Cortex of kidney (tissue), 1 donor: ENCODE measurements at places on chromosomes 16 and 17.

DNA sequence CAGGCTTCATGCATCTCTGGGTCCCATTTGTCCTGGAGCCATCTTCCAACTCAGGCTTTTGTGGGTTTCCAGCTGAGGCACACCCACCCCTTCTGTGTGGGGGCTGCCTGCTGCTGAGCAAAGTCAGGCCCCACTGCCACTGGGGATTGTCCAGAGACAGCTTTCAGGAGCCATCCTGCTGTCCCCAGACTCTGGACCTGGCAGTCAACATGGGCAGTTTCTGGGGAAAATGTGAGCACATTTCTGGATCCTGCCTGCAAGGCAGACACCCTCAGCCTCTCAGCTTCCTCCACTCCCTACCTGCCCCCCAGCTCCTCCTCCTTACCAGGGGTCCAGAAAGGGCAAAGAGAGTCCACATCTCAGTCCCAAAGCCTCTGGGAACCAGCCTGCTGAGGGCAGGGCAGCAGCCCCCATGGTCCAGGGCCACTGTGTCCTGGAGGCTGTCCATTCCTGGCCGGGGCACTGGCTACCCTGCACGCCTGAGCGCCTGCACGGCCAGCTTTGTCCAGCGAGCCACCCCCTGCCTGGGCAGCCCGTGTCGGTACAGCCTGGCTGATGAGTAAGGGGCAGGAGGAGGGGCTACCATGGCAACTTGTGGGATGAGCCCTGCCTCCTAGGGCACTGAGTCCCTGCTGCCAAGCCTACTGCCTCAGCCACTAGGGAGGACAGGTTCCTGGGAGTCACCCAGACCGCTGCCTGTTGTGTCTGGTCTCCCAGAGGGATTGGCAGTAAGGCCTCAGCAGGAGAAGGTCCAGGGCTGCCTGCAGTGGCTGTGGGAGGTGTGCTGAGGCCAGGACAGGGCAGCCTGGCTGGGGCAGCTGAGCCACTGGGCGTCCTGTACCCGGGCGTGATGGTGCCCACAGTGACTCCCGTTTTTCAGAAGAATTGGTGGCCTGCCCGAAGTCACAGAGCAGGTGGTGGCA lies at the start of gene SLC47A2:
Gene SLC47A2 (minus strand): TSS at position 477 of the 923 bp plus-strand sequence. CDS start 29 bp downstream, at position 448.
- no peak for DNase-seq

DNA sequence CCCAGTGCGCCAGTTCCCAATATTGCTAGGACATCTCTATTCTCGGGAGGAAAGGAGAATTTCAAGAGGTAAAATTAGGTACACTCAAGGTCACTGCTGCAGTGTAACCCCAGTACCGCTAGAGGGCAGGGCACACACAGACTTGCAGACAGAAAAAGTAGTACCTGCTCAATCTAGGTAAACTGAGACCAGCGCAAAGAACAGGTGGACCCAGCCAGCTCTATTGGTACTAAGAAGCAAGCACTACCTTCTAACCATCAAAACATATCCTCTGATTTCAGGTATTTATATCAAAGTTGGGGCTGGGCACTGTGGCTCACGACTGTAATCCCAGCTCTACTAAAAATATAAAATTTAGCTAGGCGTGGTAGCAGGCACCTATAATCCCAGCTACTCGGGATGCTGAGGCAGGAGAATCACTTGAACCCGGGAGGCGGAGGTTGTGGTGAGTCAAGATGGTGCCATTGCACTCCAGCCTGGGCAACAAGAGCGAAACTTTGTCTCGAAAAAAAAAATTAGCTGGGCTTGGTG lies 3.6 kb upstream of the WDR81 start:
- DNase-seq: no peak

- no peak for DNase-seq
Measured at GRCh38 chr17:42632949-42633444, 23.5 kb downstream of the TUBG1 start.

- DNase-seq: no peak
Measured at GRCh38 chr17:74190807-74191406, 12.6 kb upstream of the RPL38 start.

DNA sequence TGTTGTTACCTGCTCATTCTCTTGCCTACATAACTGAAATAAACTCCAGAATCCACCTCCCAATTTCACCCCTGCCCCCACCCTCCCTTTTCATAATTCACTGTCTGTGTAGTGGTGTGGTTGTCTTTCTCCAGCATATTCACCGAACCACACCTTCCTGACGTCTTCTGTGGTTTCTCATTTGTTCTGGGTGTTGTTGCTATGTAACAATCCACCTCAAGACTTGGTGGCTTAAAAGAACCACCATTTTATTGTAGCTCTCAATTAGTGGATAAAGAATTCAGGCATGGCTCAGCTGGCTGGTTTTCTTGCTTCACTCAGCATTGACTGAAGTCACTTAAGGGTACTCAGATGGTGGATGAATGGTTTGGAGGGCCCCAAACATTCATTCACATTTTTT lies 229.8 kb downstream of the MAF start:
- no peak for DNase-seq

- DNase-seq: no peak
Measured at GRCh38 chr17:57186226-57187019, 69.9 kb upstream of the MSI2 start.

GRCh38 chr17:75507733-75508719 lies 7.3 kb downstream of the CASKIN2 start:
- DNase-seq: no peak

DNA sequence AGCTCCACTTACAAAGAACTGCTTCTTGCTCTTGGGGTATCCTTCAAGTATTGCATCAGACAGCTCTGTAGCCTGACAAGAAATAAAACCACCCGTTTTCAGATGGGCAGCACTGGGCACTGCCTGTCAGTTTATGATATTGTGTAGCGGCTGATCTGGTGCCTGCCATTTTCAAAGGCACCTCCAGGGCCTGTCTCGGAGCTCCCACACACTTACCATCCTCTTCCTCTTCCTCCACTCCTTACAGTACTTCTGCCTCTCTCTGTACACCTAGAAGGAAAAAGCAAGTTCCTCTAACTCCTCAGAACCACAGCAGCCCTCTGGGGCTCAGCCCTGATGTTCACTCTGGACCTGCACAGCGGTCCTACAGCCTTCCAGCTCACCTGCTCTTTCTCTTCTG lies 4.4 kb downstream of the PSMC3IP start:
- DNase-seq: no peak

GRCh38 chr16:2213817-2214718 lies 572 bp downstream of the PGP start:
- DNase-seq: no peak

GRCh38 chr17:81064678-81065475 lies 29.9 kb downstream of the BAIAP2 start:
- no peak for DNase-seq

- DNase-seq: no peak
Measured at GRCh38 chr16:71610936-71611871, 14.8 kb upstream of the MARVELD3 start.

GRCh38 chr17:45270828-45271418 lies 9.0 kb upstream of the SPATA32 start:
- no peak for DNase-seq

- no peak for DNase-seq
Measured at GRCh38 chr16:24635900-24636610, 93.4 kb upstream of the TNRC6A start.

- DNase-seq: no peak
Measured at GRCh38 chr17:20154286-20155000, 145.3 kb downstream of the SPECC1 start.

DNA sequence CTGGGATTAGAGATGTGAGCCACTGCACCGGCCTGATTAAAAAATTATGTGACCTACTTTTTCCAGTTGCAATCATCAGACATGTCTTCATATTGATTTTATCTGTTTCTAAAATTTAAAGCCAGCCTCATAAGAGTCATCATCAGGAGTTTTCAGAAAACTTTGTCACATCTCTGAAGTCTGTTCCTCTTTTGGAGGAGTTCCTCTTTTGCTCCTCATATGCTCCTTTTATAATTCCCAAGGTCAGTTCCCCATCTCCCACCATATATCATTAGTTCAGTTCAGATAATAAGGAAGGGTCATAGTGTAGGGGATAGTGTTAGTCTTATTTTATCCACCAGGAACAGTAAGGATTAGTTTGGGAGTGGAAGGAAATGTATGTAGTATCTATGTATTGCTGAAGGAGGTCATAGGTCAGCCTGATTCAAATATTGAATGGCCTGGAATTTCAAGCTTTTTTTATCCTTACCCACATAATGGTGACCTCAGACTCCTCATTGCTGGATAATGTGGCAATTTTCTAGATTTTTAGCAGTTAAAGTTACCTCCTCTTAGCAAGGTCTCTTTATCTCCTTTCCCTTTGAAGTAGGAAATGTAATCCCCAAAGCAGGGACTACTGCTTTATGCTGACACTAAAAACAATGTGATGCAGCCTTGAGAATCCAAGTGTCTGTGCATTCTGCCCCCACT lies 13.8 kb upstream of the DUSP14 start:
- DNase-seq: no peak

DNA sequence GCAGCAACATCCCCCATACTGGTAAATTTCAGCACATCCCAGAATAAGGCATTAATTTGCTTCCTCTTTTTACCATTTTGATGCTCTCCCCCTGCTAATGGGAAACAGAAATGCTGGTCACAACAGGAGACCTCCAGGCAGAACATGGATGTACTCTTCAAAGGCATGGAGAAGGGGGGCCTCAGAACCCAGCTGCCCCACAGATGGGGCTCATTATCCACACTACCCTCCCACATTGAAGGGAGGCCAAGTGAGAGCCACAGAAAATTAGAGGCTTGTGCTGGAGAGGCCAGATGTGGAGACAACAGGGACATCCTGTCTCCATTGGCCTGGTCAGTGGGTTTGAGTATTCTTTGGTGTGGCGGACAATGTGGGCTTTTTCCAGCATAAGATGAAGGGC lies 150.1 kb upstream of the CDH11 start:
- no peak for DNase-seq

- DNase-seq: no peak
Measured at GRCh38 chr16:48276102-48276501, 28.8 kb upstream of the ABCC11 start.

GRCh38 chr16:86975445-86975844 lies 341.7 kb downstream of the C16orf95 start:
- no peak for DNase-seq

- no peak for DNase-seq
Measured at GRCh38 chr17:10077561-10078299, 120.7 kb downstream of the GAS7 start.

GRCh38 chr16:86343027-86343795 lies 167.1 kb upstream of the FOXF1 start:
- DNase-seq: no peak

DNA sequence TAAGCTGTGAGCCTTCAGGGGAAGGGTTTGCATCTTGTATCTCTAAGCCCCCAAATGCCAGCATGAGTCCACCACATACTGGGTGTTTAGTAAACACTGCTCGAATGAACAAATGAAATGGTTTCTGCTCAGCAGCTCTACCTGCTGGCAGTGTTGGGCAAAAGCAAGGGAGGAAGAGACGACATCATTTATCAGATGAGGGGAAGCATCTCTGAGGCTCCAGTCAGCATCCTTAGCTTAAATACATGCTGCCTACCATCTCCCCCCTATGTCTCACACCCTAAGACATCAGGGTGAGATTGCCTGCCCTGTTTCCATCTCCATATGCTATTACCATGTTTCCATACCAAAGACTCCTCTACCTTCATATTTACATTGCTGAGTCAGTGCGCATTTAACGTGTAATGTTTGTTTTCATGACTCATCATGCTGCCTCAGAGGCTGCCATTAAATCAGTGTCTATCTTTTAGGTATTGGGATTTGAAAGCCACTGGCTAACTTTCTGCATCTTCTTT lies 379.8 kb downstream of the UTP18 start:
- no peak for DNase-seq

DNA sequence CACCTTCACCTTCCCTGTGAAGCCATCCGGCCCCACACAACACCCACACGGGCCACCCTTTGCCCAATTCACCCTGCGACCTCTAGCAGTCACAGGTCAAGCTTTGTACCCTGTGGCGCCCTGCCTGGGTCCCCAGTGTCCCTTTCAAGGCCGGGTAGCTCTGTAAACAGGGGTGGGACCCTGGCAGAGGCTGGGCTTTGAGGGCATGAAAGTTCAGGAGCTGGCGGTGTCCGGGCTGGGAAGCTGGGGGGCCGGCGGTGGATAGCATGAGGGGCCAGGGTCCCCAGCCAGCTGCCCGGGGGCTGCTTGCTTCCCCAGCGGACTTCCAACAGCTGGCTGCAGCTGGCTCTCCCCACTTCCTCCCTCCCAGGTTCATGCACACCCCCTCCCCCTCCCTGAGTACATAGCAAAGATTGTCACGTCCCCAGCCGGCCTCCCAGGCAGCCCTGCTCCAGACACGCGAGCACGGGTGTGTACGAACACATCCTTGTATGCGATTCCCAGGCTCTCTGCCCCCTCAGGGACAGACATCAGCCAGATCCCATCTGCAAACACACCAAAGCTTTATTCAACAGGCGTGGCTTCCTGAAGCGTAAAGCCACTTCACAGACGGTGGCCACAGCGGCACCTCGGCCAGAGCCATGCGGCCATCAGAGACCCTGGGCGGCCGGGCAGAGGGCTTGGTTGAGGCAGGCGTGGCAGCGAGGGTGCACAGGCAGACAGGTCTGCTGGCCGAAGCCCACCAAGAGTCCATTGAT lies 8.2 kb downstream of the NTHL1 start:
- DNase-seq: no peak

GRCh38 chr16:14434860-14435259 lies 195.2 kb downstream of the PARN start:
- DNase-seq: no peak

GRCh38 chr17:2264067-2264860 lies 39.3 kb downstream of the SMG6 start:
- DNase-seq: no peak

GRCh38 chr17:42849451-42850181 lies 1.4 kb upstream of the AOC3 start:
- no peak for DNase-seq

DNA sequence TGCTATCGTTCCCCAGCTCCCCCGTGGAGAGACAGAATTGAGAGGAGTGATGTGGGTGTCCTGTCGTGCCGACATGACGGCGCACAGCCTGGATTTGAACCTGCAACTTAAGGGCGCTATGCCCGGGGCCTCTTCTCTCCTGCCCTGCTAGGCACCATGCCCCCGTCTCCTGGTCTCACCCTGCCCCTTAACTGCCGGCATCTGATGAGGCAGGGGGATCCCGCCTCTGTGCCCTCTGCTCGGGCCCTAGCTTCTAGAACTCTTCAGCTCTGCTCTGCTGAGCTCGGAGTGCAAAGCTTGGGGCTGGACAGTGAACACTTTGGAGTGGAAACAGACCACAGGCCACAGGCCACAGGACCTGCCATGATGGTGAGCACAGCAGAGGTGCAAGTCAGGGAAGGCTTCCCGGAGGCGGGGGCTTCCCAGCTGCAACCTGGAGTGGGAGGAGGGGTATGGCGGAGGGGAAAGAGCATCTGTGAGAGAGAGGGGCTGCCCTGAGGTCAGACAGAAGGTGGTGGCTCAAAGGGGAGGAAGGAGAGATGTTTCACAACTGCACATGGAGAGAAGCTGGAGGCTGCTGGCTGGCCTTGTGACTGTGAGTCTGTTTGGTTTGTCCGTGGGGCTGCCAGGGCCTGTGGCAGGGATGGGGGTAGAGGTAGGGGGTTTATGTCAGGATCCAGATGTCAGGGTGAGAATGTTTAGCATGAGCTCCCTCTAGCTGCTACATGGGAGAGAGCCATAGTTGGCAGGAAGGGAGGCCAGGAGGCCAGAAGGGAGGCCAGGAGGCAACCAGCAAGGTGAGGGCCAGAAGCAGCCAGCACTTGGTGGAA lies 107.8 kb downstream of the CRLF3 start:
- no peak for DNase-seq
